ENCODE measurements at places on chromosomes 16 and 17.

DNA sequence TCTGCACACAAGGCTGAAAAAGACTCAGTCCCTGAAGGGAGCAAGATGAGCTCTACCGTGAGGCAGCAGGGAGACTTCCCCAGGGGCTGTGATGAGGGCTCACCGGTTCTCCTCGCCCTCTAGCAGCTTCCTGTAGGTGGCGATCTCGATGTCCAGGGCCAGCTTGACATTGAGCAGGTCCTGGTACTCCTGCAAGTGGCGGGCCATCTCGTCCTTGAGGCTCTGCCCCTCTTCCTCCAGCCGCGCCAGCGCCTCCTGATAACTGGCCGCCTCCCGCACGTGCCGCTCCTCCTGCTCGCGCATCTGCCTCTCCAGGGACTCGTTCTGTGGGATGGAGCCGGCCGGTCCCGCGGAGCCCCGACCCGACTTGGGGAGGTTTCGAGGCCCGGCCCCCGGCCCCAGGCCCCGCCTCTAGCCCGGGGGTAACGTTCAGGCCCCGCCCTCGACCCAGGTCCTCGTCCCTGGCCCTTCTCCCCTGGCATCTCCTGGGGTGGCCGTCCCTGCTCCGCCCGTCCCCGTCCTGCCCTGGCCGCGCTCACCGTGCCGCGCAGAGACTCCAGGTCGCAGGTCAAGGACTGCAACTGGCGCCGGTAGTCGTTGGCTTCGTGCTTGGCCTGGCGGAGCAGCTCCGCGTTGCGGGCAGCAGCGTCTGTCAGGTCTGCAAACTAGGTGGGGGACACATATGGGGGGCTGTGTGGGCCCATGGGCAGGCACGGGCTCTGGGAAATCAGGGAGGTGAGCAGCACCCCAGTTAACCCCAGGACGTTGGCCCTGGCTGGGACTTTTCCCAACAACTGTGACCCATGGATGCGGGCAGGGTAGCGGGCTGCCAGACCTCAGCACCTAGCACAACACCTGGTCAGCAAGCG is 3.9 kb downstream of the GFAP start:
- peak; percentile 83 for DNase-seq

DNA sequence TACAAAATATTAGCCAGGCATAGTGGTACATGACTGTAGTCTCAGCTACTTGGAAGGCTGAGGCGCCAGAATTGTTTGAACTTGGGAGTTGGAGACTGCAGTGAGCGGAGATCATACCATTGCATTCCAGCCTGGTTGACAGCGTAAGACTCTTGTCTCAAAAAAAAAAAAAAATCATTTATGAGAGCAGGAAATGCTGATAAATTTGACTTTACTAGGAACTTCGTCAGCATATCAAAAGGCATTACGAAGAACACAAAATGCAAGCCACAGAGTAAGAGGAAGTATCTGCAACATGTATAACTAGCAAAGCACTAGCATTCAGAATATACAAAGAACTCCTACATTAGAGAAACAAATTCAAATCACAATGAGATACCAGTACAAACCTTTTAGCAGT is 279.3 kb downstream of the ZFHX3 start:
- no peak for DNase-seq

GRCh38 chr16:65537336-65537735 is 415.5 kb upstream of the CDH11 start:
- no peak for DNase-seq

DNA sequence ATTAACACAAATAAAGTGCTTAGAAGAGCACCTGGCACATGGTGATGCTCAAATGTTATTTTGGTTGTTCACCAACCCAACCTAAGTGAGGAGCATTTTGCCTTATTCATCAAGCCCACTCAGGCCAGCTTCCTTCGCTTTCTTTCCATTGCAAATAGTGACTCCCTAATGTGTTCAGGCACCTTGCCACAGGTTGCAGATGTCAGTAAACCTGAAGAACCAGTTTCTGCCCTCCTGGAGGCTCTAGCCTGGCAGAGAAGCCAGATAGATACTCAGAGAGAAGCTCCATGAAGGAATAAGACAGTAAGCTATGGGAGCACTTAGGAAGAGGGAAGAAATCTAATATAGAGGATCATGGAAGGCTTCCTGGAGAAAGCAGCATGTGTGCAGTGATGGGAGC is 23.9 kb downstream of the GPR139 start:
- no peak for DNase-seq

GRCh38 chr17:14950216-14950615 is 314.9 kb downstream of the PMP22 start:
- DNase-seq, result no peak

DNA sequence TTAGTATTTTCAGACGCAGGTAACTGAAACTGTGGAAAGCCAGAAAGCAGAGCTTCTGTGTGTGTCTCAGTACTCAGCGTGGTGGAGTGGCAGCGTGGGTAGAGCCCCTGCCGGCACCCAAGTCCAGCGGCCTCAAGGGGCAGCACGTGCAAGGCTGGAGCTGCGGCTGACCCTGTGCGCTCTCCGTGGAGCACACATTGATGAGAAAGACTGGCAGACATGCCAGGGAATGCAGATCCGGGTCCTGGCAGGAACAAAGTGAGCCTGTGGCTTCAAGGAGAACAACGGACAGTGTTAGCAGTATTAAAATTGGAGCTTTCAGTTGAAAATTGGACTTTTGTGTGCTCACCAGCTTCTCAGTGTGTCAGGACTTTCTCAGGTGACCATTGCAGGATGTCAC is 23.3 kb downstream of the ZC3H18 start:
- DNase-seq, result no peak

DNA sequence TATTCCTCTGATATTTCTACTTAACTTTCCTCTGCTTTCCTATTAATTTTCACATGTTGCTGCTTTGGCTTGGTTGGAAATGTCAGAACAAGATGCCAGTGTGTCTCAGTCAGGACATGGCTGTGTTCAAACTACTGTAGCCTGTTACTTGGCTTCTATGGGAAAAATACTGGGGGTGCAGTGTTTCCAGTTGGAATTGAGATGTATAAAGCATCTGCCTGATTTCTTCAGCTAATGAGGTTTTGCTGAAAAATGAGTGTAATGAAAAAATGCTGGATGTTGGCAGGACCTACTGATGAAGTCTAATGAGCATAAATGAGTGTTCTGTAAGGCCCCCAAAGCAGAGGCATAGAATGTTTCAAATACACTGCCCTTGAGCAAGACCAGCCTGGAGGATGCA is 166.6 kb downstream of the PHKB start:
- no peak for DNase-seq

- DNase-seq, result peak; percentile 92
Measured at GRCh38 chr16:85327731-85328675, 215.7 kb upstream of the CIBAR2 start.

- no peak for DNase-seq
Measured at GRCh38 chr17:760371-760770, 8.3 kb upstream of the GEMIN4 start.

GRCh38 chr17:82716203-82717010 is at the start of gene FN3KRP:
FN3KRP (plus strand) TSS chr17:82716706; CDS start chr17:82716756, 50 bp downstream.
- DNase-seq, result peak; percentile 94

DNA sequence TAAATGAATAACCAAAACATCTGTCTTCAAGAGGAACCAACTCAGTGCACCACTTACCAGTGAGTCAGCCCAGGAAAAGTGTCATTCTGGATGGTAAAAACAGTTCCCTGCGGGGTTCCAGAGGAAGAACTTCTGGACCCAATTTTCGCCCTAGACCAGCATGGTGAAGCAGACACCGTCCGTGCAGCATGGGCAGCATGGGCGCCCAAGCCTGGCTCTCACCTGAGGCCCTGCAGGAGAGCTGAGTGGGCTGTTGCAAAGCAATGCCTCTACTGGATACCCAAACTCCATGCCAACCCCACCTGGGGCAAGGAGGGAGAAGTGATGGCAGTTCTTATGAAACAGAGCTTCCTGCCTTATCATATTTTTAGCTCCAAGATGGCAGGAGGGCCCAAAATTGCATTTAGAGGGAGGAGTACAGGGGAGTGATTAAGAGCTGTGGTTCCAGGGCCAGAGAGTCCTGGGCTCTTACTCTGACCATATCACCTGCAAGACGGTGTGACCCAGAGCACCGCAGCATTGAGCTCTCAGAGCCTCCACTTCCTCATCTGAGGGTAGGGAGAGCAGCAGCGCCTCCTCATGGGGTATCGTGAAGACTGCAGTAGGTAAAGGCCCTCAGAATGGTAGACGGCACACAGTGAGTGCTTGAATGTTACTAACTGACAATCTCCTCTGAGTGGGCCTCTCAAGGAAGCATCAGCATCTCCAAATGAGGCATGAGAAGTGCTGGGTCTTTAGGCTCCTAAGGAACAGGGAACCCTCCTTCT is 16.6 kb upstream of the INPP5K start:
- peak; percentile 75 for DNase-seq

- no peak for DNase-seq
Measured at GRCh38 chr17:72143245-72143644, 22.4 kb downstream of the SOX9 start.

DNA sequence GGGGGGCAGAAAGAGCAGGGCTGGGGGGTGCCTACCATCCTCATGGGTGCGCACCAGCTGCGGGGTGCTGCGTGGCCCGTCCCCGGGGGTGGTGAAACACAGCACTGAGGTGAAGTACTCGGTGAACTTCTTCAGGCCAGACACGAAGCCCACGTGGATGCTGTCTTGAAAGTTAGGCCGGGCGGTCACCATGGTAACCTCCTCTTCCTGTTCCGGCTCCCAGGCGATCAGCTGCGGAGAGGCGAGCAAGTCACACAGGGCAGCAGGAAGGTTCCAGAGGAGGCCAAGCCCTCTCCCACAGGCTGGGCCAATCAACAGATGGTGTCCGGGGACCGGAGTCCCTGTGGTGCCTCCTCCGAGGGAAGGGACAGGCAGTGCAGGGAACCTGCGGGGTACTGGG is 90.1 kb upstream of the CDC42EP4 start:
- DNase-seq, result peak; percentile 63

- no peak for DNase-seq
Measured at GRCh38 chr16:75011634-75012307, 12.9 kb downstream of the ZNRF1 start.

GRCh38 chr16:87060034-87060986 is 256.9 kb downstream of the C16orf95 start:
- no peak for DNase-seq

DNA sequence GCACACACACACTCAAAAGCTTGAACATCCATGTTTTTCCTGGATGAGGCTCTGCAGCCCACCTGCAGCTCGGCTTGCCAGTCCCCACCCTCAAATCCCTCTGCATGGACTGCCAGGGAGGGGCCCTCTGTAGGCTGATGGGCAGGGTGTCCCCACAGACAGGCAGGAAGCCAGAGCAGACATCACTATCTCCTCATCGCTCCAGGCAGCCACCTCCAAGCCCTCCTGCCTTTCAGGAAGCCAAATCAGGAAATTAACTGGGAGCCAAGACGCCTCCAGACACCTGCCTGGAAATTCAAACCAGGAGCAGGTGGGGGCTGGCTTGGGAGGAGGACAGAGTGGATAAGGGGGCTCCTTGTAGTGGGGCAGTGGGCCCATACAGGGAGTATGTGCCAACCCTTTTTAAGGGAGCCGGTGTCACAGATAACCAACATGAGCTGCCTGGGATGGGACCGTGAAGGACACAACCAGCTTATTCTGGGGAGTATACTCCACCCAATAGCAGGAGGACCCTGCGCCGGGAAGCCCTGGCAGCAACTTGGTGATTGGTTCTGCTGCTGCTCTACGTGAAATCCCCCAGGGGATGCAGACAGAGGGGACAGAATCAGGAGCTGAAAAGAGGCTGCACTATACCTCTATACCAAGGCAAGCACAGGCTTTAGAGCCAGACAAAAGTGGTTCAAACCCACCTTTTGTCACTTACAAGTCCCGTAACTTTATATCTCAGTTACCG is 139.1 kb downstream of the CCT6B start:
- no peak for DNase-seq

- DNase-seq, result no peak
Measured at GRCh38 chr16:66950437-66950836, 10.6 kb upstream of the CES3 start.

DNA sequence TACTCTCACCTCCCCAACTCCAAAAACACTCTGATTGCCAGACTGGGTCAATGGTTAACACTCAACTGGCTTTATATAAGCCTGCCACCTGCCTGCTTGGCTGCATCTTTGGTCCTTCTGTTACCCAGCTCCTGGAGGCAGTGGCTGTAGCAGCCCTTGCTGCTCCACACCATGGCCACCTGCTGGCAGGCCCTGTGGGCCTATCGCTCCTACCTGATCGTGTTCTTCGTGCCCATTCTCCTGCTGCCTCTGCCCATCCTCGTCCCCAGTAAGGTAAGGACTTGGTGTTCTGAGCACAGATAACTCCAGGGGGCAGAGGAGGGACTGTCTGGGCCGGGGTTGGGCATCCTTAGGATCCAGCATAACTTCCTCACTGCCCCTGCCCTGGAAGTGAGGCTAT is at the start of gene SLC13A2:
SLC13A2 (plus strand) TSS at position 103 of the 400 bp plus-strand sequence; CDS start at position 172, 69 bp downstream.
- peak; percentile 10 for DNase-seq

- DNase-seq, result no peak
Measured at GRCh38 chr17:49588726-49589576, 13.3 kb downstream of the NXPH3 start.

DNA sequence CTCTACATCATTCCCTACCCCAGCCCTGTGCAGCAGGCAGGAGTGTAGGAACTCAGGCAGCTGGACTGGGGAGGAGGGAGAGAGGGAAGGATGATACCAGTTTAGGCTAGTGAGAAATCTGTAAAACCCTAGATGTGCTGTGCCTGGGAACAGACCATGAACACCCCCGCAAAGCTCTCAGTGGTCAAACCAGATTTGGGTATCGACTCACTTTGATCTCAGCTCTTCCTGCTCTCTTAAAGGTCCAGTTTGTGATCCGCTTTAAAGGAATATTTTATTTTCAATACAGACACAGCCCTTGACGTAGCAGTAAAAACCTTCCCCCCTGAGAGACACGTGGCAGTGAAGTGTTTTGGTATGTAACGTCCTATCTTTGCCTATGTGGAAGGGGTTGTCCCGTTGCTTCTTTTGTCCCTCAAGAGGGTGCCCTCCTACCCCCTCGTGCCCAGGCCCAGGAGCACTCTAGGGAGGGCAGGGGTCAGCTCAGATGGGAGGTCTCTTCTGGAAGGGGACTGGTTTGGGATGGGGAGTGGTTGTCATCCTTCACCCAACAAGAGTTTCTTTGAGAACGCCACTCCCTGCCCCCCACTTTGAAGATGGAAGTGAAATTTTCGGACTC is 19.3 kb upstream of the TBX2 start:
- no peak for DNase-seq

DNA sequence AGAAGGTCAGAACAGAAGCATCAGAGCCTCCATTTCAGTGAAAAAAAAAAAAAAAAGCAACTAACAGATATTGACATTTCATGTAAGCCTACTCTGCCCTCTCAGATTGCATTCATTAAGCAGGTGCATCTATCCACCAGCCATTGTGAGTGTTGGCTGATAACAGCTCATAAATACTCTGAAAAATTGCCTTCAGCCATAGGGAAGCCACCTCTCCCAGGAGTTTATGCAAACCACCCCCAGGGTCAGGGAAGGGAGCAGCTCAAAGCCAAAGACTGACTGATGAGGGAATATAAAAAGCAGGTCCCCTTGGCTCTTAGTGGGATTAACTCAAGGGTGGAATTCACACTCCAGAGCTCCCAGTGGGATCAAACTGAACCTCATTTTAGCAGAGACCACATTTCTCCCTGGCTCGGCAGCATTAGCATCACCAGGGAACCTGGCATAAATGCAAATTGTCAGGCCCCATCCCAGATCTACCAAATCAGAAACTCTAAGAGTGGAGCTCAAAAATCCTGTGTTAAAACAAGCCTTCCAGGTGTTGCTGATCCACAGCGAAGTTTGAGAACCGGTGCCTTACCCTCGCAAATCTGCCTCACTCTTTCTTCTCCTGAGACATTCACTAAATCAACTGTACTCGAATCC is 14.2 kb downstream of the APOH start:
- DNase-seq, result no peak

- no peak for DNase-seq
Measured at GRCh38 chr16:29641561-29641960, 21.5 kb upstream of the SPN start.

Measured in WTC11 (cell line).